ENCODE measurements at places on chromosomes 4 and X.

- no peak overlapping the region for H3K4me3 ChIP-seq
- H3K27me3 ChIP-seq: no peaks in the 10 kb centered on the region
- no peaks in the 10 kb centered on the region for H3K36me3 ChIP-seq
- DNase-seq: no peak
Measured at GRCh38 chr4:31054295-31054694, 334.1 kb downstream of the PCDH7 start.

GRCh38 chrX:123477673-123478072 is 255.2 kb downstream of the THOC2 start:
- no peaks in the 10 kb centered on the region for H3K27me3 ChIP-seq
- no peak for DNase-seq
- H3K36me3 ChIP-seq: no peaks in the 10 kb centered on the region
- no peak overlapping the region for H3K27ac ChIP-seq
- no peaks in the 10 kb centered on the region for H3K4me1 ChIP-seq

DNA sequence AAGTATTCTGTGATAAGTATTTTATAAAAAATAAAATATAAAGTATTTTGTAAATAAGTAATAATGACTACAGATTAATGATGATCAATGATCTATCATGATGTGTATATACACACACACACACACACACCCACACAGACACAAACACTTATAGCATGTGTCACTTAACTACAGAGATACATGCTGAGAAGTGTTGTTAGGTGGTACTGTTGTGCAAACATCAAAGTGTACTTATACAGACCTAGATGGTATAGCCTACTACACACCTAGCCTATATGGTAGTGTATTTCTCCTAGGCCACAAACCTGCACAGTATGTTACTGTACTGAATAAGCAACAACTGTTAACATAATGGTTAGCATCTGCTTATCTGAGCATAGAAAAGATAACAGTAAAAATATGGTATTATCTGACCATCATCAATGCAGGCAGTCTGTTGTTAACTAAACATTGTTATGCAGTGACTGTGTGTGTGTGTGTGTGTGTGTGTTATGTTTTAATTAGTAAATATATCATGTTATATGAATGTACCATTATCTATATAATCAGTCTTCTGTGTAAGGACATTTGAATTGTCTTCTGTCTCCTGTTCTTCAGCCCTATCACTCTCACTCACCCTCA is 138.2 kb downstream of the CAMK2D start:
- H3K4me3 ChIP-seq: no peak overlapping the region
- no peak overlapping the region for H3K27ac ChIP-seq
- no peak for DNase-seq
- H3K4me1 ChIP-seq: peaks cover 6% of the 10 kb centered on the region
- no peaks in the 10 kb centered on the region for H3K36me3 ChIP-seq
- no peaks in the 10 kb centered on the region for H3K27me3 ChIP-seq

- H3K4me1 ChIP-seq: peaks cover 6% of the 10 kb centered on the region
- peaks cover 27% of the 10 kb centered on the region for H3K36me3 ChIP-seq
- no peaks in the 10 kb centered on the region for H3K27me3 ChIP-seq
- H3K4me3 ChIP-seq: no peak overlapping the region
- no peak overlapping the region for H3K27ac ChIP-seq
Measured at GRCh38 chr4:1328267-1329155, 18.5 kb upstream of the UVSSA start.

GRCh38 chr4:38144031-38144430 is 183.8 kb downstream of the PTTG2 start:
- no peak overlapping the region for H3K27ac ChIP-seq
- H3K27me3 ChIP-seq: no peaks in the 10 kb centered on the region
- no peak for DNase-seq
- H3K36me3 ChIP-seq: peaks cover 15% of the 10 kb centered on the region
- no peak overlapping the region for H3K4me3 ChIP-seq

DNA sequence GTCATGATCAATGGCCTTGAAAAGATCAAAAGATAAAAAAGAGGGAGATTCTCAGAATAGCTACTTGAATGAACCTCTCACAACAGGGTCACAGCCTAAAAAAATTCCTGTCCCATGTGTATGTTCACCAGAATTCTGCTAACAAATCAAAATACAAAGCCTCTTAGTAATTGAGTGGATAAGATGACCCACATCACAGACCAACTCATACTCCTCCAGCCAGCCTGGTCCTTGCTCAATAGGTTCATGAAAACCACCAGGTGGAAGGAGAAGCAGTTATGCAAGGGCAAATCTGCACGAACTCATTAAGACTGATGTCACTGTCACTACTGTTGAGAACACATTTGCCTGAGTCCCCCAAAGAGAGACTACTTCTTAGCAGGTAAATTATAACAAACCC is 21.5 kb downstream of the WDFY3 start:
- no peaks in the 10 kb centered on the region for H3K36me3 ChIP-seq
- no peak overlapping the region for H3K4me3 ChIP-seq
- peaks cover 55% of the 10 kb centered on the region for H3K4me1 ChIP-seq

DNA sequence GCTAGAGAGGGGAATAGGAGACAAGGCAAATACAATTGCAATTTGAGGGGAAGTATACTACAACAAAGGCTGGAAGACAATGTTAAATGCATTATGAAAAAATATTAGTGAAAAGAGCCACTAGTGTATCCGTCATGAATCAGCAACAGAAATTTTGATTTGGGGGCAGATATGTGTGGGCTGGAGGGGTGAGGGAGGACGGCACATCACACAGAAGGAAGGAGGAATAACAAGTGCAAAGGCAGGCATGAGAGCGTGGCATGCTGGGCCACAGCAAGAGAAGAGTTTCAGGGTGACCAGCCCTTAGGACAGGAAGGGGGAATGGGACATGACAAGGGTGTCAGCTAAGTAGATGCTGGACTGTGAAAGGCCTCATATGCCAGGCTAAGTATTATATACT is 63.7 kb upstream of the NAP1L5 start:
- peaks cover 7% of the 10 kb centered on the region for H3K36me3 ChIP-seq
- peaks cover 27% of the 10 kb centered on the region for H3K4me1 ChIP-seq
- DNase-seq: no peak
- H3K27ac ChIP-seq: no peak overlapping the region
- no peak overlapping the region for H3K4me3 ChIP-seq

DNA sequence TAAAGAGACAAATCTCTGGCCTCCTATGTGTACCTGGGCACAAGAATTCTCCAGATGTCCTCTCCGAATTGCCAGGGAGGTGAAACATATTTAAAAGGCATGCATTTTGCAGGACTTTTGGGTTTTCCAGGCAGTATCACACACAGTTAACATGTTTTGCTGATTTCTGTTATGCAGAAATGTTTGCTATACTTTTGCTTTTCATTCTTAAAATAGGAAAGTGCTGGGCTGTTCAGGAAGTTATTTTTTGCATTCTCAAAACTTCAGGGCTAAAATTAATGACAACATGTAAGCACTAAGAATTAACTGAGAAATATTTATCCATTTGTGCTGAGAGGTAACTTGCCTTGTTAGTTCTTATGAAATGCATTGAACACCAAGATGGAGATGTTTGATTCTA is 390.7 kb upstream of the CTSO start:
- no peaks in the 10 kb centered on the region for H3K27me3 ChIP-seq
- H3K36me3 ChIP-seq: no peaks in the 10 kb centered on the region
- H3K4me1 ChIP-seq: no peaks in the 10 kb centered on the region
- H3K4me3 ChIP-seq: no peak overlapping the region
- no peak for DNase-seq
- no peak overlapping the region for H3K27ac ChIP-seq

- peaks cover 51% of the 10 kb centered on the region for H3K36me3 ChIP-seq
- H3K27ac ChIP-seq: peak overlapping the region; percentile 40
Measured at GRCh38 chr4:47531954-47532321, 46.9 kb downstream of the ATP10D start.

DNA sequence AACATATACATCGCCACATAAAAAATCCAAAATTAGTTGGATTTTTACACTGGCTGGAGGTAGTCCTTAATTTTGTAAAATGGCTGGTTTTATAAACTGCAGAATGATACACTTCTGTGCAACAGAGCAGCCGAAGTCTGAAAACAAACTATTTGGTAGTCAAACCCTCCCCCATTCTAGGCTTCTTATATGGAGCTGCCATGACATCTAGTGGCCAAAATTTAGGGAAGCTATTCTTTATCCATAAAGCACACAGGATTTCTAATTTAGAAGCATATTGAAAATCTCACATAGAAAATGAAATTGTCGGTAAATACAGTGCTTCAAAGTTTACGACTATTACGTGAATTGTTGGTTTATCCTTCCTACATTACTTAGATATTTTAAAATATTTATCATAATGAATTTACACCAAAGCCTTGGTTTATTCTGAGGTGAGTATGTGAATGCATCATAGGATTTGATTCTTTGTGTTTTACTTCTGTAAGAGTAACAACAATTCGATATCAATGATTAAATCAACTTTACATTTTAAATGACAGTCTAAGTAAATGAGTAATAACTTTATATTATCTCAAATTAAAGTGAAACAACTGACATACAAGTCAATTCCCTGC is 113.4 kb upstream of the FAM241A start:
- H3K4me3 ChIP-seq: no peak overlapping the region
- H3K36me3 ChIP-seq: no peaks in the 10 kb centered on the region
- no peaks in the 10 kb centered on the region for H3K4me1 ChIP-seq
- H3K27ac ChIP-seq: no peak overlapping the region

- no peak for DNase-seq
- H3K27ac ChIP-seq: no peak overlapping the region
- peaks cover 51% of the 10 kb centered on the region for H3K36me3 ChIP-seq
- no peaks in the 10 kb centered on the region for H3K27me3 ChIP-seq
Measured at GRCh38 chr4:184636144-184636543, 13.1 kb downstream of the CASP3 start.

GRCh38 chr4:43357252-43357974 is 464.9 kb downstream of the GRXCR1 start:
- no peaks in the 10 kb centered on the region for H3K27me3 ChIP-seq
- no peaks in the 10 kb centered on the region for H3K36me3 ChIP-seq
- H3K4me3 ChIP-seq: no peak overlapping the region
- H3K4me1 ChIP-seq: no peaks in the 10 kb centered on the region

DNA sequence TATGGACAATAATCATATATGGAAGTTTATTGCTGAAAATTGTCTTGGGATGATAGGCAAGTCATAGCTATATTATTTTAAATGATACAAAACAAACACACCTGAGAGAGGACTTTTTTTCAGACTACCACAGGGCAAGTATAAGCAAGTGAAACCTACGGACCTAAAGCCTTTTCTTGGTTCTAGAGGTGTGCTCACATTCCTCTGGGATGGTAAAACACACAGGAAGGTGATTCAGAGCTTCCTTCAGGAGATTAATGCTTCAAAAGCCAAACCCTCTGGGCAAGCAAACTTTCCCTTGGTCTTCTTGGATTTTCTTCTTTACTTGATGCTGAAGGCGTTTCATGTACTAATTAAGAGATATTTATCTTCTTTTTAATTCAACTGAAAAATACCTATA is 60.1 kb upstream of the ACSL4 start:
- H3K27ac ChIP-seq: no peak overlapping the region
- no peaks in the 10 kb centered on the region for H3K36me3 ChIP-seq
- no peak for DNase-seq
- no peaks in the 10 kb centered on the region for H3K27me3 ChIP-seq
- H3K4me3 ChIP-seq: no peak overlapping the region

DNA sequence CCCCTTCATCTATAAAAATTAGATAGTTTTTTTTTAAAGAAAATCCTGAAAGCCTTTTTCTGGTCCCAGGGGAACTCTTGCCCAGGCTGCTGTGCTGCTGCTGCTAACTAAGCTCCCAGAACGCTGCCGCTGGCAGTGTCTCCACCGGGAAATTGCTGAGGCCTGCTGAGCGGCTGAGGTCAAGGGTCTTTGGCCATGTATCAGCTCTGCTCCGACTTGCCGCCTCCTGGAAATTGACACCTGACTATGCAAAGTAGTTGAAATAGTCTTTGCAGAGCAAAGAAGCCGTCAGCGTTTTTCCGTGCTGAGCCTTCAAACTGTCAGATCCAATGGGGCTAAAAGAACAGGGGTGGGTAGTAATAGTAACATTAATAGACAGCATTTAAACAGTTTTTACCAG is 839 bp downstream of the QDPR start:
- H3K27me3 ChIP-seq: no peaks in the 10 kb centered on the region
- peak overlapping the region; percentile 82 for H3K4me3 ChIP-seq
- no peaks in the 10 kb centered on the region for H3K4me1 ChIP-seq
- DNase-seq: no peak

- H3K4me3 ChIP-seq: no peak overlapping the region
- DNase-seq: no peak
- no peaks in the 10 kb centered on the region for H3K27me3 ChIP-seq
- no peak overlapping the region for H3K27ac ChIP-seq
Measured at GRCh38 chr4:23040539-23040938, 347.8 kb downstream of the GBA3 start.

- peaks cover 27% of the 10 kb centered on the region for H3K36me3 ChIP-seq
- H3K4me1 ChIP-seq: no peaks in the 10 kb centered on the region
- H3K4me3 ChIP-seq: no peak overlapping the region
- DNase-seq: no peak
Measured at GRCh38 chr4:99875071-99875470, 19.2 kb downstream of the LAMTOR3 start.

- H3K27me3 ChIP-seq: no peaks in the 10 kb centered on the region
- H3K4me3 ChIP-seq: no peak overlapping the region
- no peaks in the 10 kb centered on the region for H3K36me3 ChIP-seq
- H3K27ac ChIP-seq: no peak overlapping the region
- no peak for DNase-seq
- no peaks in the 10 kb centered on the region for H3K4me1 ChIP-seq
Measured at GRCh38 chrX:113522814-113523213, 682.2 kb upstream of the AMOT start.

- H3K4me3 ChIP-seq: peak overlapping the region; percentile 76
- no peaks in the 10 kb centered on the region for H3K27me3 ChIP-seq
- H3K36me3 ChIP-seq: no peaks in the 10 kb centered on the region
- peak overlapping the region; percentile 92 for H3K27ac ChIP-seq
- no peaks in the 10 kb centered on the region for H3K4me1 ChIP-seq
- DNase-seq: peak; percentile 45
Measured at GRCh38 chr4:151324752-151325110, 674 bp downstream of the SH3D19 start.

GRCh38 chr4:127782275-127783025 is at the start of gene HSPA4L:
Gene HSPA4L (plus strand): TSS chr4:127782322. CDS start chr4:127782551, 229 bp downstream.
- H3K27me3 ChIP-seq: no peaks in the 10 kb centered on the region
- H3K4me1 ChIP-seq: no peaks in the 10 kb centered on the region
- no peaks in the 10 kb centered on the region for H3K36me3 ChIP-seq
- peak within 1 kb of the TSS; percentile 69 for H3K4me3 ChIP-seq

GRCh38 chr4:85806334-85806733 is 331.4 kb downstream of the ARHGAP24 start:
- H3K27ac ChIP-seq: no peak overlapping the region
- H3K4me3 ChIP-seq: no peak overlapping the region
- H3K4me1 ChIP-seq: peaks cover 30% of the 10 kb centered on the region
- H3K36me3 ChIP-seq: no peaks in the 10 kb centered on the region
- no peak for DNase-seq
- H3K27me3 ChIP-seq: no peaks in the 10 kb centered on the region

DNA sequence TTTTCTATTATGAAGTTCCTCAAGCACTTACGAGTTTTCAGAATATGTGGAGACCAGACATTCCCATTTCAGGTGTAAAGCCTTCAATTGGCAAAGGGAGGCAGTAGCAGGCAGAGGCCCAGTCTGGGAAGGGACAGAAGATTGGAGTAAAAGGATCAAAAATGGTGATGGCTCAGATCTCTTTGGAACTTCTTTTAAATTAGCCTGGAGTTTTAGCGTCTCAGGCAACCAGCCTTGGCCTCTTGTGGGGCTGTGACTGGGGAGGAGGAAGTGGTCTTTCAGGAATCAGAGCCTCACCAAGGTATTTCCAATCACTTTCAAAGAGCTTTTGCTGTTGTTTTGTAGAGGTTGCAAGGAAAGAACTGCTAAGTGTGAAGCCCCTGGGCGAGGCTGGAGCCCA is 239.1 kb downstream of the FRAS1 start:
- H3K27me3 ChIP-seq: no peaks in the 10 kb centered on the region
- H3K27ac ChIP-seq: no peak overlapping the region
- no peak overlapping the region for H3K4me3 ChIP-seq
- H3K36me3 ChIP-seq: no peaks in the 10 kb centered on the region
- DNase-seq: no peak
- peaks cover 19% of the 10 kb centered on the region for H3K4me1 ChIP-seq

Measured in tibial artery (tissue), 4 donors.